GM12892 (cell line): ENCODE measurements at places on chromosomes 6 and 20.

DNA sequence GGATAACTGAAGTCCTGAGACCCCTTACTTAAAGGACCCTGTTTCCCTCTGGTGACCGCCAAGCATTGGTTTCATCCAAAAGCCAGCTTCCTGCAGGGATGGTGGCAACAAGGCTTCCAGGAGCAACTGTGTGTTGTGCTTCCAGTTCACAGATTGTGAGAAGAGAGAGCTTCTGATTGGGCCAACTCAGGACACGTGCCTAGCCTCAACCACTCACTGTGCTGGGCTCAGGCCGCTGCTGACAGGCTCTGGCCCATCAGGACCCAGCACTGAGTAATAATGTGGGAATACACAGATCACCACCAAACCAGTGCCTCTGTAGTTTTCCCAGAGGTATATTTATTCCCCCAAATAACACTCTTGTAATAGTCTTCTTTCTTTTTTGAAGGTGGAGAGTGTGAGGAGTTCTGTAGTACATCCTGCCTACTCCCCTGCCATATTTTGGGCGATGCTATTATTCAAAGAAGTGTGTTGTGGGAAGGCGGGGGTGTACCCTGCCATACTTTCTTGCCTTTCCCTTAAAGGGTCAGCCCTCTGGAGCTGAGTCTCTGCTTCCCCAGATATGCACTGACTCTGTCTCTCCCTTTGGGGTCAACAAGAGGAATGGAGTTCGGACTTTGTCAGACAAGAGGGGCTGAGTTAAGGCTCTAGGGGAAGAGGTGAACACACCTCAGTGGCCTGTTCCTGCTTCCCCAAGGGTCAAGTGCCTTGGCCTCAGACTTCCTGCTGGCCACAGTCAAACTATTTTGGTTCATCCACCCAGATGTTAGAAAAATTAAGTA, 23.2 kb downstream of the PPP1R16B start:
- no peak for DNase-seq

DNA sequence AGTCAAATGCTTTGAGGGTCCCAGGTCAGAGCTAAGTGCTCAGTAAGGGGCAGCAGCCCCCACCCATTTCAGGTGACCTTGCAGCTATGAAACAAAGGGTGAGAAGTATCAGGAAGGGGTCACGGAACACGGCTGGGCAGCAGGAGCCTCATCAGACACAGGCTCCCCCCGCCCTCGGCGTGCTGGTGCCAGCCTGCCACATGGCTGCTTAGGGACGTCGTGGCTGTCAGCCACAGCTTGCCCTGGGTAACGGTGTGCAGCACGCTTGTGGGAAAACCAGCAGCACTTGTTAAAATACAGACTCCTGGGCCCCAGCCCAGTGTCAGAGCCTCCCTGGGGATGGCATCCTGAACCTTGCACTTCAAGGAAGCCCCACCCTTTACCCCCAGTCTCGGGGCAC, 39.3 kb downstream of the SSR1 start:
- DNase-seq = no peak

- no peak for DNase-seq
These were observed 25.8 kb upstream of the TNFRSF21 start for GRCh38 chr6:47335466-47335865.

GRCh38 chr6:169415179-169415578, 161.5 kb upstream of the THBS2 start:
- no peak for DNase-seq

DNA sequence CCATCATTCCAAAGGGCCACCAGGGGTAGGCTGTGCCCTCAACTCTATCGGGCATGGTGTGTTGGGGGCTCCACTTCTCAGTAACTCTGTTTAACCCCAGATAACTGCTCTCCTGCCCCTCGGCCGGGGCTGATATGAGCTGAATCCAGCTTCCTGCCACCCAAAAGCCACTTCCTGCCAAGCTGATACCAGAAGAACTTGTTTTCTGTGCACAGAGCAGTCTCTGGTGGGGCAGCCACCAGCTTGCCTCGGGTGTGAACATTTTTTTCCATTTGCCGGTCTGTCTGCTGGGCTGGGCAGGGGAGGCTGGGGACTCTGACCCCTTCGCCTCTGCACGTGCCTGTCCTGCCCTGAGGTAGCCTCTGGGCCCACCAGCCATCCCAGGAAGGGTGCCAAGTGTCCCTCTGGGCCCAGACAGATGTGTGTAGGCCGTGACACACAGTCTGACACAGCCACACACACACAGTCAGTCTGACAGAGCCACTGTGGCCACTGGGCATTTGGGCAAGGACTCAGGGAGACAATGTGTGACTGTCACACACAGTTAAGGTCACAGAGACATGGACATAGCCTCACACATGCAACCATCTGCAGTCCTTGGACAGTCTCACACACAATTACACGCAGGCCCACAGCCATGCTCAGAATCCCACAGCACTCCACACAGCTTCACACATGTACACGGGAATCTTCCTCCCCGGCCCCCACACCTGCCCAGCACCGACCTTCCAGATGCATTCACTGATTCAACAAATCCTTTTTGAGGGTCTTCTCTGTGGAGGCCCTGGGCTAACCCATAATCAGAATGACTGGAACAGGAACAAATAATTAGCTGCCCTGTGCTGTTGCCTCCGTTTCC, 45.1 kb downstream of the NOL4L start:
- DNase-seq = no peak

- DNase-seq = no peak
These were observed 91.8 kb downstream of the MAN1A1 start for GRCh38 chr6:119257726-119258125.

GRCh38 chr20:61356196-61356595, 104.1 kb downstream of the CDH4 start:
- no peak for DNase-seq

GRCh38 chr20:10171864-10172751, 46.5 kb upstream of the SNAP25 start:
- no peak for DNase-seq

DNA sequence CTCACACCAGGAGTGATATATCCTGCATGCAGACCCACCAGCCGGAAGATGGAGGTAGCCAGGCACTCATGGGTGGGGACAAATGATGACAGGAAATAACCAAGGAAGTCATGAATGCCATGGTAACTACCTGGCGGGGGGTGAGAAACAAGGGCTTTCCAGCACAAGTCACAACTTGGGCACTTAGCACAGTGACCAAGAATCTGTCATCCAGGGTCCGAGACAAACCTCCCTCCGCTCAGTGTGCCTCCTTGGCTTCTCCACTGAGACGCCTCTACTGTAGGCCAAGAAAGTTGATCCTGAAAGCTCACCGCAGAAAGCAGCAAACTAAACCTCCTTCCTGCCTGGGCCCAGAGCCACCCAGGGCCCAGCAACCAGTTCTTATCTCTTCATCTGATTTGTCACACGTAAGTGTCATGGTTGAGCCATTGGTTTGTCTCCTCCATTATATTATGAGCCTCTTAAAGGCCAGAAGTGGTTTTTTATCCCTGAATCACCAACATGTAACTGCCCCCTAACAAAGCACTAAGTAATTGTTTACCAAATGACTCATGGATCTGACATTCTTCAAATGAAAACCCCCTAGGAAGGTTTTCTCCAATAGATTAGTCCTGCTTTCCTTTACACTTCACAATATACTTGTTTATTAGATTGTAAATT, 84.3 kb upstream of the TAB2 start:
- DNase-seq = no peak

- DNase-seq = no peak
These were observed 279.7 kb upstream of the FLRT3 start for GRCh38 chr20:14617123-14617522.

DNA sequence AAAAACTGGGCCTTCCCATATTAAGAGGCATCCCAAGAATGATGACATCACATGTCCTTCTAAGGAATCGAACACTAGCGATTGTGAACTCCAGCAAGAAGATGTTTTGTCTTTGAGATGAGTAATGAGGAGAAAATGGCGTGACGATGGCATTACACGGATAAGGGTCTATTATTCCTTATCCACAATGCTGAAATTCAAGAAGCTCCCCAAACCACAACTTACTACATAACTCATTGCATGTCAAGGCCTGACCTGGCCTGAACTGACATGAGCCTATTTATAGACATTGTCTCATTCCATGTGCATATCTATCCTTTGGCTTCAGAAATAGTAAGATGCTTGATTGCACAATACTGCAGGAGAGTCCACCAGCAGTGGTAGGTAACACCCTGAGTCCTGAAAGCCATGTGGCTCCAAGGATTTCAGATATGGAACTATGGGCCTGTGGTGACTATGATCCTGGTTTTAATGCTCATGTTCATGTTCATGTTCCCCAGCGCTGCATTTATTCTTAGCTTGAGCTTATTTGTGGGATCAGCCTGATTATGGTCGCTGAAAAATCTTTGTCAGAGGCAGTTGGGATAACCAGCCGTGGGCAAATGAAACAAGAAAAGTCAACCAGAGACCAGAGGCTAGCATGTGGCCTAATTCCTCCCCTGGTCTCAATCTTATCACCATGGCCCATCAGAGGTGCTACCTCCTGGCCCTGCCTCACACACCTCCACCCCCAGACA, 183.2 kb upstream of the JARID2 start:
- no peak for DNase-seq

- no peak for DNase-seq
These were observed 362.3 kb downstream of the MAFB start for GRCh38 chr20:40326784-40327183.

DNA sequence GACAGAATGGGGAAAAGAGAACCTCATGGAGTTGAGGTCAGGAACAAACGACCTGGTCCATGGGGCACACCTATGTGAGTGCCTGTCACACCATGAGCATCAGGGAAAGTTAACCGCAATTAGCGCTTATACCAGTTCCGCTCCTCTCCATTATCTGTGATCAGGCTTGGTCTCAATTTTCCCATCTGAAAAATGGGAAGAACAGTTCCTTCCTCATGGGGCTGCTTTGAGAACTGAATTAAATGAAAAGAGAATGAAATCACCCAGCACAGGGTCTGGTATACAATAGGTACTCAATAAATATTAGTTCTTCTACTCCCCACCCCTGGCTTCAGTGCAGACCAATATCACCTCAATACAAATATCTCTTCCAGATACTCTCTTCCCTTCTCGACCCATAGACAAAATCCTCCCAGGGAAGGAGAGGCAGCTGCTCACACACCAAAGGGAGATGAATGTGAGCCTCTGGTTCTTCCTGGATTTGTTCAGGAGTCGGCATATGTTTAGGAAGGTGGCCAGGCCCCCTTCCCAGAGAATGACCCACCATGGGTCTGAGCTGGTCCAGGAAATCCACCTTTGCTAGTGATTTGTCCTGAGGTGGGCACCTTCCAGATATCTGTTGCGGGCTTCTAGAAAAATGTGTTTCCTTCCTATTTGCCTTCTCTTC, 2.4 kb upstream of the PTGIS start:
- no peak for DNase-seq

GRCh38 chr20:39528436-39528835, 566.3 kb downstream of the DHX35 start:
- DNase-seq = no peak

GRCh38 chr20:8639112-8639778, 429.6 kb upstream of the PLCB4 start:
- no peak for DNase-seq

GRCh38 chr6:100236389-100236788, 228.3 kb downstream of the SIM1 start:
- DNase-seq = no peak

DNA sequence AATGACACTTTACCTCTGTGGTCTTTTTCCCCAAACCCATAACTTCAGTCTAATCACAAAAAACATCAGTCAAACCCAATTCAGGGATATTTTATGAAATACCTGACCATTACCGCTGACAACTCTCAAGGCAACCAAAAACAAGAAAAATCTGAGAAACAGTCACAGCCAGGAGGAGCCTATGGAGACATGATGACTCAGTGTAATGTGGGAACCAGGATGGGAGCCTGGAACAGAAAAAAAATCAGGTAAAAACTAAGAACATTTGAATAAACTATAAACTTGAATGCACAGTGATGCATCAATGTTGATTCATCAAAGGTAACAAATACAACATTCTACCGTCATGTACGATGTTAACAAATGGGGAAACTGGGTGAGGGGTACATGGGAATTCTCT, 84.1 kb upstream of the TSHZ2 start:
- no peak for DNase-seq

DNA sequence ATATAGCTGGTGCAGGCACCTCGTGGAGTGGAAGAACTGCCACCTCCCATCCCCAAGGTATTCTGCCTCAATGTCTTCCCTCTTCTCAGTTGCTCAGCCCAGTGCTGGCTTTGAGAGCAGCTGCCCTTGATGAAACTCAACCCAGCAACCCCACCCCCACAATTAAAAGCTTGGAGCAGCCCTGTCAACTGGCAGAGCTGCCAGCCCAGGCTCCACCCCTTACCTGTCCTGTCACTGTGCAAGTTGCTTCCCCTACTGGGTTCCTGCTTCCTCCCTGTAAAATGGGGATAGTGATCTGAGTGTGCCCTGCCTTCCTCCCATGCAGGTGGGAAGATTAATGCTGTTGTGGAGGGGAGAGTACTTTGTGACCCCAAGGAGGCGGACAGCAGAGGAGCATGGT, 4.5 kb downstream of the TMEM63B start:
- DNase-seq = no peak

DNA sequence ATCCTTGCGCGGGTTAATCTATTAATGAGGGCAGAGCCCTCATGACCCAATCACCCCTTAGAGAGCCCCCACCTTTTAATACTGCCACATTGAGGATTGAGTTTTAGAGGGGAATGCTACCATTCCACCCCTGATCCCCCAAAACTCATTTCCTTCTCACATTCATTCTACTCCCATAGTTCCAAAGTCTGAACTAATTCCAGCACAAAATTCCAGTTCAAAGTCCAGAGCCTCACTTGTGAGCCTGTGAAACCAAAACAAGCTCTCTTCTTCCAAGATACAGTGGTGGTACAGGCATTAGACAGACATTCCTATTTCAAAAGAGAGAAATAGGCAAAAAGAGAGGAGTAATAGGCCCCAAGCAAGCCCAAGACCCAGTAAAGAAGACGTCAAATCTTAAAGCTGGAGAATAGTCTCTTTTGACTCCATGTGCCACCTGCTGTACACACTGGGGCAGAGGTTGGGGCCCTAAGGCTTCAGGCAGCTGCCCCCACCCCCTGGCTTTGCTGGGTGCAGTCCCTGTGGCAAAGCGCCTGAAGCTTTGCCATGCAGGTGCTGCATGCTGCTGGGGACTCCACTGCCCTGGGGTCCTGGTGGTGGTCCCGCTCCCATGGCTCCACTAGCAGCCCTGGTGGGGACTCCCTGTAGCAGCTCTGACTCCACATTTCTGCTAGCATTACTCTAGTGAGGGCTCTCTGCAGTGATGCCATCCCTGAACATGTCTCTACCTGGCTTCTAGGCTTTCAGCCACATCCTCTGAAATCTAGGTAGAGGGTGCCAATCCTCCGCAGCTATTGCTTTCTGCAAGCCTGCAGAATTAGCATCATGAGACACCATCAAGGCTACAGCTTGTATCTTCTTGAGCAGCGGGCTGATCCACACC, 41.3 kb downstream of the RSPH3 start:
- no peak for DNase-seq

GRCh38 chr20:37308086-37309050, 18.9 kb downstream of the MANBAL start:
- DNase-seq = peak; percentile 54

DNA sequence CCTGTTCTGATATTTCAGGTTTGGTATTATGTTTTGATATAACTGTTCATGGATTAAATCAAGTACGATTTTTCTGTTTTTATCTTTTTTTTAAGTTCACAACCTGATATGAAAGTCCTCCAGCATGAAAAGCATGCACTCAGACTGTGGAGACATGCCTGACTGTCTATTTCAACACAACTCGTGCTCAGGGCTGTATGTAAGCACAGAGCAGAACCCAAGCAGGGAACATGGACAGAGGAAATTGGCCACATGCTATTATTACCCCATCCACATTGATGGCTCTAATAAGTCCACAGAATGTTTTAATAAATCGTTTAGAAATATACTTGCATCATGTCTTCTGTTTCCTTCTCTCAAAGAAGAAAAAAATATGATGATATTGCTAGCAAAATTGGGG, 730.4 kb downstream of the C6orf118 start:
- DNase-seq = no peak
